ENCODE measurements at places on chromosomes 4 and X.

- DNase-seq = no peak
Observed at GRCh38 chrX:115535421-115535820, 25.6 kb upstream of the PLS3 start.

DNA sequence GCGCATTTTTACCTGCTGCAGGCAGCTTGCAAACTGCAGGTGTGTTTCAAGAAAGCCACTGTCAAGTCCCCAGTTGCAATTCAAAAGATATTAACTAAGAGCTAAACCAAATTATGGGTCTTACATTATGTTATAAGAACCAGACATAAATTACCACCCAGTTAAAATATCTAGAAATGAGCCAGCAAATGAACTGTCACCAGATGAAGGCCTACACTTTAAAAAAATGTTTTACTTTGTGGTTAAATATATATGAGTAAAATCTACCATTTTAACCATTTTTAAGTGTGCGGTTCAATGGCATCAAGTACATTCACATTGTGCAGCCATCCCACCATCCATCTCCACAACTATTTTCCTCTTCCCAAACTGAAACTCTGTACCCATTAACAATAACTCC, 32.0 kb upstream of the TMEM131L start:
- DNase-seq = no peak

GRCh38 chr4:143383005-143383574, 46.4 kb downstream of the GAB1 start:
- no peak for DNase-seq

- DNase-seq = no peak
Observed at GRCh38 chr4:83002329-83002728, 8.3 kb downstream of the LIN54 start.

DNA sequence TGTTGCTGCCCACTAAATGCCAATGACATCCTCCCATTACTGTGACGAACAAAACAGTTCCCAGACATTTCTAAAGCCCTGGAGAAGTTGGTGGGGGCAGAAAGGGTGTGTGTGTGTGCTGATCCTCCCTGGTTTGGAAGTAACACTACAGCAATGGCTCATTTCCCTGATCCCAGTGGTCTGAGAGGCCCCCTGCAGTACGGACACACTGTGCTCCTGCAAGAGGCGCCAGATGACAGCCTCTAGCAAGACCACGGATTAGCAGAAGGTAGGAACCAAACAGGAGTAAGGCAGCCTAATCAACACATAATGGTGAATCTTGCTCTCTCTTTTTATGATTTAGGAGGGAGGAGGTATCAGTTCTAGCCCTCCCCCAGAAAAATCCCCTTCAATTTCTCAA, 49.6 kb downstream of the CHRDL1 start:
- no peak for DNase-seq

GRCh38 chr4:41217020-41217333, 2.6 kb upstream of the APBB2 start:
- no peak for DNase-seq

- no peak for DNase-seq
Observed at GRCh38 chr4:179747218-179747910, 2305.1 kb upstream of the AGA start.

DNA sequence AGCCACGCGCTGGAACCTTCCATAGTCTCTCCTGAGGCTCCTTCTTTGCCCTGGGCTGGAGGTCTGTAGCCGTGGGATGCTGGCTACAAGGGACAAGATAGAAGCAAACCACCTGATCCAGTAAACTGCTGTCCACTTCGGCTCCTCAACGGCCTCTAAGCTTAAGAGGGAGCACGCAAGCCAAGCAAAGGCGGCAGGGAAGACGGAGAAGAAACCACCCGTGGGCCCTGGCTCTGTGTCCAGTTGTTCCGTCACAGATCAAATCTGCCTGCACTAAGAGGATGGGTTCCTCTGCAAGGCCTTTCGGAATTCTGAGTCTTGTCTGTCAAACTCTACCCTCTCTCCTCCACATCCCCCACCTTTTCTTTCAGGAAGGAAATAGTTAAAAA, 401 bp upstream of the EDNRA start:
- no peak for DNase-seq

DNA sequence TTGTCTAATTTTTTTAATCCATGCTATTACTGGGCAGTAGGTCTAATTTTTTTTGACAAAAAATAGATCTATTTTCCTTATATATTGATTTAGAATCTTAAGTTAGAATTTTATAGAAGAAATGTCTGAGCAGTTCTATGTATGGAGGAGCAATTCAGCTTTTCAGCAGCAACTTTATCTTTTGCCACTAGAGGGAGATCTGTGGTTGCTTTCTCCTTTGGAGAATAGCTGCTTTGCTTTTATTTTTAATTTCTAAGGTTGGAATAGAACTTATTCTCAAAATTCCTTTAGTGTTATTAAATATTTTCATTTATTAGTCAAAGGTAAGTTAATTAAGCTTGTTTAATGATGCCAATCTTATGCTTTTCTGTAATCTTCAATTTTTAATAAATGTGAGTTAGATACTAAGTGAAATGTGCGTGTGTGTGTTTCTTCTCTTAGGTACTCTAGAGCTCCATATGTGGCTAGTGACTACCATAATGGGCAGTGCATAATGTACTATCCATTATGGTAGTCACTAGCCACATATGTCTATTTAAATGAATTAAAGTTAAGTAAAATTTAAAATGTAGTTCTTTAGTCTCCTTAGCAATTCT, 29.3 kb downstream of the FAM199X start:
- no peak for DNase-seq
